DMS 273 treated with DMSO at 0.1 percent for 48 hours (cell line): ENCODE measurements at places on chromosomes 16 and 17.

DNA sequence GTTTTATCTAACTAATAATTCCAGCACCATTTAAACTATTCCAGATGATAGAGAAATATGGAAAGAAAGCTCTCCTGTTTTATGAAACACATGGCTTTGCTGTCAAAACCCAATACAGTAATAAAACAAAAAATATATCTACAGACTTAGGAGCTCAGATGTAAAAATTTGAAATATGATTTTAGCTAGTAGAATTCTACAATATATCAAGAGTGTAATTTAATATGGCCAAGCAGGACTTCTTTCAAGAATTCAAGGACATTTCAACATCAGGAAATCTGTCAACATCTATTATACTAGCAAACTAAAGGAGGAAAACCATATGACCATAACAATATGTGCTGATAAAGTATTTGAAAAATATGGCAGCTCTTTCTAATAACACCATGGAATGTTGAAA lies 57.5 kb downstream of the CCDC182 start:
- no peak for DNase-seq

DNA sequence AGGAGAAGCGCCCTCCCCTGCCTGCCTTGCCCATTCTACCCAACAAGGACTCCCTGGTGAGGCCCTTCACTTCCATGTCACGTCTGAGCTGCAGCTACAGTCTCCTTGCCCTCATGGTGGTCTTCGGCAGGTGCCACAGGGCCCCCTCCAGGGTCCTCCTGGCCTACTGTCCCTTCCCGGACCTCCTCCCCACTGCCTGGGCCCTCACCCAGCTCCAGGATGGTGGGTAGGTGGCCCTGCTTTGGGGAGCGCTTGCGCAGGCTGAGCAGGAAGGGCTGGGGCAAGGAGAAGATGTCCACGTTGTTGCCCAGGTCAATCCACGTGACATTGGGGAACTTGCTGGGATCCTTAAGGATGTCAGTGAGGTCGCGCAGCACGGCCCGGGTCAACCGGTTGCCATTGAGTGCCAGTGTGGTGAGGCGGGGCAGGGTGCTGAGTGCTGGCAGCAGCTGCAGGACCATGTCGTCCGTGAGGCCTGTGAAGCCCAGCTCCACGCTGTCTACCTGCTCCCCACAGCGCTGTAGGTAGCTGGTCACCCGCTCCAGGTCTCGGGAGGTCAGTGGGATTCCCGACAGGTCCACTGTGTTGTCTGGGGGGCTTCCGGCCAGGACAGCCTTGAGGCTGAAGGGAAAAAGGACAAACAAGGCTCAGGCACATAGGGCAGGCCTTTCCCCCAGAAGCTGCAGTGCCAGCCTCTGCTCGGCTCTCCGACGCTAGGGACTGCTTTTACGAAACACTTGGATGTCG lies 28.3 kb downstream of the TRPV2 start:
- no peak for DNase-seq

DNA sequence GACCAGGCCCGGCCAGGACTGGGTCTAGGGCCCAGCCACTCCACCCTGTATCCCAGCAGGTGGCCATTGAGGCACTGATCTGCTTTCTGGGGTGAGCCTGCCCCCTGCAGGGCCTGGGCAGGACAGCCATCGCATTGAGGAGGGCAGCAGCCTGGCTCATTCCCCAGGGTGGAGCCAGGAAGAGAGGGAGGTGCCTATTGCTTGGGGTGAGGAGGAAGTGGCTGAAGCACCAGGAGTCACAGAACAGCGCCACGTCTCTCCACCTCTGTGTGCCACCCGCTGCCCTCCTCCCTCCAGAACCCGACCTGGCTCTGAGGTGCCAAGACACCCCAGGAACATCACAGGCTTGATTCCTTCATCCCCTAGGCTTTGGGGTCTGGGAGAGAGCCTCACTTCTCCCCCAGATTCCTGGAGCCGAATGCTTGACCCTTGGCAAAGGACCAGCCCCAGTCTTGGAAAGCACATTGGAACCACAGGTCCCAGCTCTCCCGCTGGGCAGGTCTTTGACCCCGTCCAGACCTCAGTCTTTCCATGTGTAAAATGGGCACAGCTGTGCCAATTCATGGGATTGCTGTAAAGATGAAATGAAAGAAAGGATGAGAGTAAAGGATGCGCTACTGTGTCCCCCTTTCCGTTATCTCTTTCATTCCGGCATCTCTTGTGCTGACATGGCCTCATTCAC lies 7.2 kb upstream of the KRT36 start:
- peak; percentile 22 for DNase-seq

DNA sequence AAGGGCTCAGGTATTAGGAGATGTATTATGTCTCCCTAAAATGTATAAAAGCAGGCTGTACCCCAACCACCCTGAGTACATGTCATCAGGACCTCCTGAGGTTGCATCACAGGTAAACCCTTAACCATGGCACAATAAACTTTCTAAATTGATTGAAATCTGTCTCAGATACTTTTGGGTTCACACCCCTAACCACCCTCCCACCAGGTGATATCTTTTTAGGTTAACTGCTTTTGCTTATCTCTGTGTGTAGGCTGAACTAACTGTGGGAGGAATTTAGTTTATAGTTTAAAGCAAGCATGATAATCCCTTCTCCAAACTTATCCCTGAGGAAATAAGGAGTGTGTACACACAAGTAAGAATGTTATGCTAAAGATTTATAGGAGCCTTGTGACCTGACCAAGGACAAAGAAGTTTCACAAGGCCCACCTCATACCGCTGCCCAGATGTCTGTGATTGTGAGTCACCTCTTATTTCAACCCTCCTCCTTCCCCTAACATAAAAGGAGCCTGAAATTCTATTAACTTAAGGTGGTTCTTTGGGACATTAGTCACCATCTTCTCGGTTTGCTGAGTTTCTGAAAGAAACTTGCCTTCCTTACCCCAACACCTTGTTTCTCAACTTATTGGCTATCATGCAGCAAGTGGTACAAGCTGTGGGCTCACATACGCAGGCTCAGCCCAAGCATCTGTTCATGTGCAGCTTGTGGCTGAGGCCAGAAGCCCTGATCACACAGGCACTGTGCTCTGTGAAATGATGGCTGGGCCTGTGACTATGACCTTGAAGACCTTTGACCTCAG lies 11.3 kb downstream of the PRSS22 start:
- DNase-seq = no peak

GRCh38 chr16:56709443-56710040 lies 20.4 kb upstream of the NUP93 start:
- no peak for DNase-seq

DNA sequence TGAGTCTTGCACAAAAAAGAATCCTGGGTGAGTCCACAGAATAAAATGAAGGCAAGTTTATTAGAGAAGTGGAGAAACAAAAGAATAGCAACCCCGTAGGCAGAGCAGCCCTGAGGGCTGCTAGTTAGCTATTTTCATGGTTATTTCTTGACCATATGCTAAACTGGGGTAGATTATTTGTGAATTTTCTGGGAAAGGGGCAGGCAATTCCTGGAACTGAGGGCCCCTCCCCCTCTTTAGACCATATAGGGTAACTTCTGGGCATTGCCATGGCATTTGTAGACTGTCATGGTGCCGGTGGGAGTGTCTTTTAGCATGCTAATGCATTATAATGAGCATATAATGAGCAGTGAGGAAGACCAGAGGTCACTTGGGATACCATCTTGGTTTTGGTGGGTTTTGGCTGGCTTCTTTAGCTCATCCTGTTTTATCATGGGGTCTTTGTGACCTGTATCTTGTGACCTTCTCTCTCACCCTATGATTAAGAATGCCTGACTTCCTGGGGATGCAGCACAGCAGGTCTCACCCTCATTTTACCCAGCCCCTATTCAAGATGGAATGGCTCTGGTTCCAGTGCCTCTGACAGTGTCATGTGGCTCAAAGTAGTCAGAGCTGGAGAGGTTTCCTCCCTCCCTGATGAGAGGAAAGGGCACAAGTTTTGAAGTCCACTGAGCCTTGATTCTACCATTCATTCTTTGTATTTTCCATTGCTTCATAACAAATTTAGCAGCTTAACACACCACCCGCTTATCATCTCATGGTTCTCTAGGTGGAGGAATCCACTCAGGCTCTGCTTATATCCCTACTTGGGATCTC lies 55.7 kb upstream of the LGALS9 start:
- DNase-seq = no peak

DNA sequence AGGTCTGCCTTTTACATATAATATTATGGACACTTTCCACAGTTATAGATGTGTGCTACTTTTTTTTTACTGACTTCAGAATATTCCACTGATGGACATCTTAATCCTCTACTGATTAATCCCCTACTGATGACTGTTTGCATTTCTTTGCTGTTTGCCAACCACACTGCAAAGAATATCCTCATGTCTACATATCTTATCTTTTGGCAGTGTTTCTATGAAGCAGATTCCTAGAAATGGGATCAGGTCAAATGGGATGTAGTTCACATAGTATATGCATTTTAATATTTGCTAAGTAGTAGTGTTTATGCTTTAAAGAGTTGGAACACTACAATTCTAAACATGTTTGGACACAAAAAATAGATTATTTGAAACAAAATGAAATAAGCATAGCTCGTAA lies 3.2 kb downstream of the CCL3 start:
- DNase-seq = no peak

DNA sequence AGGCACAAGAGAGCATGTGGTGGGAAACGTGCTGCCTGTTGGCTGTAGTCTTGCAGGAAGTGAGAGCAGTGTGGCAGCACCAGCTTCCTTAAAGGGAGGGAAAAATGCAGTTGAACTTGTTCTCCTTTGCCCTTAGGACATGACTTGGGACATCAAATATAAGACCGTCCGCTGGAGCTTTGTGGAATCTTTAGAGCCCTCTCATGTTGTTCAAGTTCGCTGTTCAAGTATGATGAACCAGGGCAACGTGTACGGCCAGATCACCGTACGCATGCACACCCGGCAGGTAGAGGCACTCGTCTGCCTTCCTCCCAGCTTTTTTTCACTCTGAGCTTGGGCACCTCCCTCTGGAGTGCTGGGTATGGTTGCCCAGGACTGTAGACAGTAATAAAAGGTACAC lies 23.3 kb downstream of the GPR179 start:
- DNase-seq = no peak

DNA sequence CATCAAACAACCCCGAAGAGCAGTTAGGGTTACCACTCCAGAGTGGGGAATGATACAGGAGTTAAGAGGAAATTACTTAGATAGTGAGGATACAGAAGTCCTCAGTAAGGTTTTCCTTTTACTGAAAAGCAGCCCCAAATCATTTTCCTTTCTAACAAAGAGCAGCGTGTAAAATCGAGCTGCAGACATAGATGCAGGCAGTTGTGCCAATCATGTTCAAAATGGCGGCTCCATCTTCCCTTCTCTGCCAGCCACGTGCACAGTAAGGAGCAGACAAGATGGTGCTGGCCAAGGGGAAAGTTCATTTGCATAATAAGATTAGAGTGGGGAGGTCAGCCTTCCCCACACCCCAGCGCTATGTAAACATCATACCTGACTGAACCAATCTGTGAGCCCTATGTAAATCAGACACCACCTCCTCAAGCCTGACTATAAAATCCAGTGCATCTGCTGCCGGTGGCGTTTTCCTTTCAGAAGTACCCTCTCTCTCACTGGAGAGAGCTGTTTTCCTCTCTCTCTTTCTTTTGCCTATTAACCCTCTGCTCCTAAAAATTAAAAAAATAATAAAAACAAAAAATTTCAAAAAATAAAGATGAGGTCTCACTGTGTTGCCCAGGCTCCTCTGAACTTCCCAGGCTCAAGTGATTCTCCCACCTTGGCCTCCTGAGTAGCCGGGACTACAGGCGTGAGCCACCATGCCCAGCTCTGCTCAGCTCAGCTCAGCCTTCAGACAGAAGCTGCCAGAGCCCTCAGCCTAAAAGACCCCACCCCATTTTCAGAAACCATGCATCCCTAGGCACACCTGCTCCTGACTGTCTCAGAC lies 2.6 kb upstream of the SRL start:
- peak; percentile 96 for DNase-seq

- DNase-seq = no peak
Measured at GRCh38 chr17:17575360-17576251, 15.9 kb downstream of the PEMT start.

DNA sequence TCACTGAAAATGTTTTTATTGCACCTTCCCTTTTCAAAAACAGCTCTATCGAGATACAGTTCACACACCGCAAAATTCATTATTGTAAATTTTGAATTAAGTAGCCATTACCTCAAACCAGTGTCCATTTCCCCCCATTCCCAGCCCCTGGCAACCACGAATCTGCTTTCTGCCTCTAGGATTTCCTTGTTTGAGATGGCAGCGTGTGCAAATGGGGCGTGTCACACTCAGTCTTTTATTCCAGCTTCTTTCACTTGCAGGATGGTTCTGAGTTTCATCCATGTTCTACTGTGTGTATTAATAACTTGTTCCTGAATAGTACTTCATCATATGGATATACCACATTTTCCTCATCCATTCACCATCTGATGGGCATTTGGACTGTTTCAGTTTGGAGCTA lies 14.8 kb downstream of the ACSF3 start:
- DNase-seq = no peak

GRCh38 chr17:11406716-11407115 lies 165.7 kb downstream of the SHISA6 start:
- peak; percentile 37 for DNase-seq

- DNase-seq = no peak
Measured at GRCh38 chr16:12240036-12240435, 263.5 kb downstream of the SNX29 start.

DNA sequence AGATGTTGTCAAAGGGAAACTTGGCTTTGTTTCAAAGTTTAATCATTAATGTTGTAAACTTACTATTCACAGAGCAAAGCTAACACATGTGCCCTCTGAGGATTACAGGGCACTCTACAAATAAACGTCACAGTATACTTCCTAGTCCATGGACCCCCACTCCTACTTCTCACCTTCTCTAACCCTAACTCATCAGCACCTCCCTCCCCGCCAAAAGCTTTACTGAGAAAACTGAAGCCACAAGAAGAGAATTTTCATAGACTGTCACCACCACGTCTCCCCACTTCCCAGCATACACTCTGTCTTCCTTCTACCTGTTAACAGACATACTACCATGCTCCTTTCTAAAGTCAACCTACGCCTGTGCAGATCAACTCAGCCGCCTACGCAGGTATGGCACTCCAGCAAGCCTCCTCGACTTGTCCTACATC lies 29.0 kb downstream of the HELZ start:
- no peak for DNase-seq

- peak; percentile 43 for DNase-seq
Measured at GRCh38 chr16:55465077-55465896, 13.7 kb upstream of the MMP2 start.
